Caki2 (cell line): ENCODE measurements at places on chromosomes 2 and 18.

GRCh38 chr2:177467646-177468045, 75.1 kb downstream of the AGPS start:
- DNase-seq: no peak

GRCh38 chr18:48889981-48890762, 60.6 kb downstream of the SMAD7 start:
- no peak for DNase-seq

GRCh38 chr2:200735061-200735460, 76.6 kb upstream of the BZW1 start:
- DNase-seq: no peak

- no peak for DNase-seq
Measured at GRCh38 chr2:88810017-88810416, 118.5 kb downstream of the RPIA start.

DNA sequence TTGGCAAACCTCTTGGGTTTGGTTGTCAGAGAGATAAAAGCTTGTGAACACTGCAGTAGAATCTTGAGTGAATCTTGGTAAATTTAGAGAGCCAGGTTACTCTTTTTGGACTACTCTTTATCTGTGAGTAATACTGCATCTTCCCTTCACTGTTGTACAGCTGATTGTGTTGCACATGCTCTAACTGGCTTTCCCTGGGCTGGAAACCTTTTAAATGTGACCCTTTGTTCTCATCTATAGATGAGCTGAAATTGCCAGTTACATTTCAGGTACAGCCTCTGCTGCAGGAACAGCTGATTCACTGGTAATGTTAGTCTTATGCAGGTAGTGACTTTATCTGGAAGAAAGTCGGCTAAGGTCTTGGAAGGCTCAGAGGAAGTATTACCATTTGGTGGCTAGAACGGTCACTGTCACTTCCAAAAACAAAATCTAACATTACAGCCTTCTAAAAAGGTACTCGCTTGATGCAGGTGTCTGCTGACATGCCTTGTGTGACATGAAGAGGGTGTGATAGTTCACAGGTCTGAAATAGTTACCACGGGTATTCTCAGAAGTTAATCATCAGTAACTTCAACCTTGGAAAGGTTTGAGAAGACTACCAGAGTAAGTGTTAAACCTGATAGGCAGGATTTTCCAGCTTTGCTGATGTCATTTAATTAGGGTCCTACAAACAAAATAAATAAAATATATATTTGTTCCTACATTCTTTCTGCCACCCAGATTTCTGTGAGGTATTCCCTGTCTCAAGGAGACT, 851.1 kb downstream of the SLC4A3 start:
- no peak for DNase-seq

- DNase-seq: no peak
Measured at GRCh38 chr2:21787941-21788340, 664.2 kb downstream of the TDRD15 start.

GRCh38 chr2:106708209-106708608, 177.8 kb downstream of the ST6GAL2 start:
- DNase-seq: no peak

DNA sequence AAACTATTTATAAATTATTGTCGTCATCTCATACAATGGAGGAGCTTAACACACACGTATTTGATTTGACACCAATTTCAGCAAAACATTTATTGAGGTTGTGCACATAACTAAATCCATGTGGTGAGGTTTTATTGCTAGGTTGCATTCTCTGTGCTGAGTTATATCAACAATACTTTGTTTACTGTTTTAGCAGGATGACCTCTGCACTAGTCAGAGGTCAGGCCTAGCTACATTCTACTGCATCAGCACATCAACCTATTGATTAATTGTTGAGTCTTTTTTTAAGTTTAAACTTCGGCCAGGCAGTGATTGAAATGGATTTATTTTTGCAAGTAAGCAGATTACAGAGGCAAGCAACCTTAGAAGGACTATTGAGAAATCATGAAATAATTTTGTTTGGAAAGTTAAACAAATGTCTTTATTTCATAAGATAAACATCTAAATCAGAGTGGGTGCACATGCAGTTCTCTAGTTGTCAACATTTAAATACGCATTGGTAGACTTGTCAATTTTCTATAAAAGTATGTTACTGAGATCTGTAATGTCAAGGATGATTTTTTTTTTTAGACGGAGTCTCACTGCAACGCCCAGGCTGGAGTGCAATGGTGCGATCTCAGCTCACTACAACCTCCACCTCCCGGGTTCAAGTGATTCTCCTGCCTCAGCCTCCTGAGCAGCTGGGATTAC, 75.2 kb upstream of the CD28 start:
- no peak for DNase-seq

- no peak for DNase-seq
Measured at GRCh38 chr18:24968238-24968775, 383.7 kb downstream of the ZNF521 start.

DNA sequence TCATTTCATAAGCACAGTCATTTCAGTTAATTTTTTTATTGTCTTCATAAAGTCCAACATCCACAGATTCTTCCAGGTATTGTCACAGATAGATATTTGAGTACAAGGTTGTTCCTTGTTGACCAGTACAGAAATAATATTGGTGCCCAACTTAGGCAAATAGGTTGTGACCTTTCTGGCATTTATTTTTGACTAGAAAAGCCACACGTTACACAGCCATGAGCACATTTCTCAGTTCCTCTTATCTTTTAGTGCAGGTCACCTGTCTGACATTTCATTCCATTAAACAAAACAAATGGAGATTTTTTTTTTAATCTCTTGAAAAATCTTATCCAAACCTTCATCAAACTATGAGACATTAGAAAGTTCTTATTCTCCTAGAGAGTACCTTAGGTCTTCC, 428.8 kb downstream of the ZNF521 start:
- DNase-seq: no peak

DNA sequence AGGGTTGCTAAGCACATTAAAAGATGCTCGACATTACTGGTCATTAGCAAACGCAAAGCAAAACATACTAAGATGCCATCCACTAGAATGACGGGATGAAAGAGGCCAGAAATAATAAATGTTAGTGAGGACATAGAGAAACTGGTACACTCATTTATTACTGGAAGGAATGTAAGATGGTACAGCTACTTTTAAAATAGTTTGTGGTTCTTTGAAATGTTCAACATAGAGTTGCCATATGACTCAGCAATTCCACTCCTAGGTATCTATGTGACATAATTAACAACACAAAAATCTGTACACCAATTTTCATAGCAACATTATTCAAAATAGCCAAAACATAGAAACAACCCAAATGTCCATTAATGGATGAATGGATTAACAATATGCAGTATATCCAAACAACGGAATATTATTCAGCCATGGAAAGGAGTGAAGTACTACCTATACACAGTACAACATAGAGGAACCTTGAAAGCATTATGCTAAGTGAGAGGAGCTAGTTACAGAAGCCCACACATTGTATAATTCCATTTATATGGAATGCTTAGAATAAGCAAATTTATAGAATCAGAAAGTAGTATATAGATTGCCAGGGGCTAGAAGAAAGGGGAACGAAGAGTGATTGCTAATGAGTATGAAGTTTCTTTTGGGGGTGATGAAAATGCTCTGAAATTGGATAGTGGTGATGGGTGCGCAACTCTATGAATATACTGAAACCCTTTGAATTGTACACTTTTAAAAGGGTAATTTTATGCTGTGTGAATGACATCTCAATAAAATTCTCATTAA, 61.9 kb upstream of the IL1R1 start:
- no peak for DNase-seq
